ENCODE measurements at places on chromosomes 4 and X.

DNA sequence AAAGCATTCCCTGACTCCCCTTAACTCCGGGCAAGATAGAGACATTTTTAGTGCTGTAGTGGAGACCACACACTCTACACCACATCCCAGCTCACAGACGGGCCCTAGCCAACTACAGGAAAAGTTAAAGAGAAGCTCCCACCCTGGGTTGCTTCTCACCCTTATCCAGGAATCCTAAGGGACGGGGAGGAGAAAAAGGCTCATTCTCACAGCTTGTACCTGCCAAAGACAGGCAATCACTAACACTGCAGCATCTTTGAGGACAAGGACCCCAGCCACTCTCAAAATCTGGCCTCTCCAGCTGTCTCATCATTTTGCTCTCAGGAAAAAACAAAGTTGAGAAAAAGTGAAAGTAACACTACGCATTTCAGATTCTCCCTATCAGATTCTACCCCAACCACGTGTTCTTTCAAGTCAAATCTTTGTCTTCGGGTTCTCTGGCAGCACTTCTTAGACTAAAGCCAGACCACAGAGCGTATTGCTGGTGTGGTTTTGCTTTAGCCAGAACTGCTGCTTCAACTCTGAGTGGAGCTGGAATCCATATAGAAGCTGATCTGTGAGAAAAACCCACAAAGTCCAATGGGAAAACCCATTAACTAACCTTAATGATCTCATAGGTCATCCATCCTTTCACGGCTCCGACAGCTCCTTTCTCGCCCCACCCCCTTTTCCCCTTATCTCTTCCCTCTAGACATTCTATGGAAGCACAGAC, 605.9 kb upstream of the DIPK2B start:
- peak; percentile 38 for DNase-seq

DNA sequence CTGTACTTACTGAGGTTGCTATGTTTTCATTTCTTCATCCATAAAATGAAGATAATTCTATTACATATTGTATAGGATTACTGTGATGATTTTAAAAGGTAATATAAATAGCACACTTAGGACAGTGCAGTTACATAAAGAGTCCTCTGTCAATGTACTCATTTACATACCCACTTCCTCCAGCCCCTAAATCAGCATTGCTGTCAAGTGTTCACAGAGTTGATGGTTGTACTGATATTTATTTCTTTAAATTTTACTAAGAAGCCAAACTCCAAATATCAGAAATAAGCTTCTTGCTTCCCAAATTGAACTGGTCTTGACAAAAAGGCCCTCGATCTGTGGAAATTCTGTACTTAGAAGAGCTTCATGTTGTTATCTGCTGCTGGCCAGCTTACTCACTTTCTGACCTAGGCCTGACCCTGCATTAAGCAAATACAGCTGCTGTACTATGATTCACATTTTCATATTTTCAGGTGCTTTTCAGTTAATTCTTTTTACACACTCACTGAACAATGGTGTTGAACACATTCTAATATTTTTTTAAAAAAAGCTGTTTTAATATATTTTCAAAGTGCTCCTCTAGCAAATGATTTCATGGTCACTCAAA, 259.6 kb downstream of the UNC5C start:
- DNase-seq = no peak

DNA sequence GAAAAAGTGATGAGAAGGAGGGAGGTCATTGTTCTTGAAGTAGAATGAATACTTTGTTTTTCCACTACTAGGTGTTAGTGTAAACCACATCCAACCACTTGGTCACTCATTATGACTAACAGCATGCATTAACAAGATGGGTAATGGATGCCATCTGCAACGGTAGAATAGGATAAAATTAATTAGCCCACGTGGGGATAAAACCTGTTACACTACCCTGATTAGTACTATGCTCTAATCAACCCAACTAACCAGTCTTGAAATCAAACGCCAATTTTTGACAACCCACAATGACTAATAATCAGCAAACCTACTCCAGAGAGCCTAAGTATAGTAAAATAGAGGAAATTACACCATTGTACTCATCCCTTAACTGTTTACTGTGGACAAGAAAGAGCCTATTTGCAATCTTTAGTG, 93.4 kb upstream of the MCF2 start:
- no peak for DNase-seq

DNA sequence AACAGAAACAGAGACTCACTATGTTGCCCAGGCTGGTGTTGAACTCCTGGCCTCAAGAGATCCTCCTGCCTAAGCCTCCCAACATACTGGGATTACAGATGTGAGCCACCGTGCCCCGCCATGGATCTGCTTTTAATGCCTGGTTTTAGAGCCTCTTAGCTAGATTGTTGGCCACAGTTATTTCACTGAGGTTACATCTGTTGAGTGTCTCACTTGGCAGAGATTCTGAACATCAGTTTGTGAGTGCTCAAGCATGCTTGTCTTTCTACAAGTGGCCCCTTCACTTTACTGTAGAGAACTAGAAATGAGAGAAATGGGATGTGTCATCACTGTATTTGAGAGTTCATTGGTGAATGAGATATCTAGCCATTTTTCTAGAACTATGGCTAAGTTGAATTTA, 218.5 kb downstream of the APBB2 start:
- no peak for DNase-seq

GRCh38 chr4:17647927-17648326, 33.5 kb downstream of the MED28 start:
- DNase-seq = no peak

- DNase-seq = no peak
Measured at GRCh38 chrX:119757979-119758730, at the start of gene SOWAHD. TSS of gene SOWAHD (plus strand) at chrX:119758588. CDS start at chrX:119758668, 80 bp downstream.

DNA sequence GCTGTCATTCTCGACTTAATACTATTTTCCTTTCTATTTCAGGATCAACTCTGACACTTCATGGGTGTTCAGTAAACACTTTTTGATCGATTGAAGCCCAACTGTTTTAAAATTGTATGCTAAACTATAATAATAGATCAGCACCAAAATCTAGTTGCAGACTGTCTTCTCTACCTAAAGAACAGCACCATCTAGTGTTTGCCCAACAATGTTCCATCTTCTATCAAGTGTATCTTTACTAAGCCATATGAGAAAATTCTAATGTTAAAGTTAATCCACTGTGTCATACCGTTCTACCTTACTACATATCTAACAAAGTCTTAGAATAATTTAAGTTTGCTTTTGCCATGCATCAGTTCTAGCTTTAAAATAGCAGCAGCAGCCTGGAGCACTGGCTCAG, 113.0 kb upstream of the PRDX4 start:
- DNase-seq = no peak

DNA sequence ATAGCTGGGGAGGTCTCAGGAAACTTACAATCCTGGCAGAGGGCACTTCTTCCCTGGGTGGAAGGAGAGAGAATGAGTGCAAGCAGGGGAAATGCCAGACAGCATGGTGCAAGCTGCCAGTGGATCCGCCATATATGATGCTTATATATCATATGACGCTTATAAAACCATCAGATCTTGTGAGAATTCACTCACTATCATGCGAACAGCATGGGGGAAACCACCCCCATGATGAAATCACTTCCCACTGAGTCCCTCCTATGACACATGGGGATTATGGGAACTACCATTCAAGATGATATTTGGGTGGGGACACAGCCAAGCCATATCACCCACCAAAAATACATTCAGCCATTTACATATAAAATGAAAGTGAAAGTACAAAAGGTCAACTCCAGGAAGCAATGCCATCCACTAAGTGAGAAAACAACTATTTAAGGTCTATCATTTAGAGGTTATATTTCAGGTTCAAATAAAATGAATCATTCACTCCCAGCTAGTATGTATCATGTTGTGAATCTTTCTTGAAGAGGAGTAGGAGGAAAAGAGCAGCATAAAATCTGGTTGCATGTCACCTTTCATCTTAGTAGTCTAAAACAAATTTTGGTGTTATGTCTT, 20.3 kb upstream of the DYNLT3 start:
- no peak for DNase-seq

DNA sequence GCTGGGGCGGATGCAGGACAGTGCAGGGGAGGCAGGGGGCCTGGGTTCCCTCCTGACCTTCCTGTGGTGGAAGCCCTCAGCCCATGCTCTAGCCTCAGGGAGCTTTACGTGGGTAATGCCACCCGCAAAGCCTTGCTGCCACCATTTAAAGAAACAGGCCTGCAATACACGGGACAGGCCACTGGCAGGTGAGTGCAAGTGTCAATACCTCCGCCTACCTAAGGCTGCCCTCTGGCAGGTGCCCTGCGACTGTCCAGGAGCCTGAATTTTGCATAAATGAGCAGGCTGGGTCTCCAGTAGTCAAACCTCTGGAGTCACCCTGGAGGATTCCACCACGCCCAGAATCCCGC, 5.9 kb downstream of the CRMP1 start:
- no peak for DNase-seq

DNA sequence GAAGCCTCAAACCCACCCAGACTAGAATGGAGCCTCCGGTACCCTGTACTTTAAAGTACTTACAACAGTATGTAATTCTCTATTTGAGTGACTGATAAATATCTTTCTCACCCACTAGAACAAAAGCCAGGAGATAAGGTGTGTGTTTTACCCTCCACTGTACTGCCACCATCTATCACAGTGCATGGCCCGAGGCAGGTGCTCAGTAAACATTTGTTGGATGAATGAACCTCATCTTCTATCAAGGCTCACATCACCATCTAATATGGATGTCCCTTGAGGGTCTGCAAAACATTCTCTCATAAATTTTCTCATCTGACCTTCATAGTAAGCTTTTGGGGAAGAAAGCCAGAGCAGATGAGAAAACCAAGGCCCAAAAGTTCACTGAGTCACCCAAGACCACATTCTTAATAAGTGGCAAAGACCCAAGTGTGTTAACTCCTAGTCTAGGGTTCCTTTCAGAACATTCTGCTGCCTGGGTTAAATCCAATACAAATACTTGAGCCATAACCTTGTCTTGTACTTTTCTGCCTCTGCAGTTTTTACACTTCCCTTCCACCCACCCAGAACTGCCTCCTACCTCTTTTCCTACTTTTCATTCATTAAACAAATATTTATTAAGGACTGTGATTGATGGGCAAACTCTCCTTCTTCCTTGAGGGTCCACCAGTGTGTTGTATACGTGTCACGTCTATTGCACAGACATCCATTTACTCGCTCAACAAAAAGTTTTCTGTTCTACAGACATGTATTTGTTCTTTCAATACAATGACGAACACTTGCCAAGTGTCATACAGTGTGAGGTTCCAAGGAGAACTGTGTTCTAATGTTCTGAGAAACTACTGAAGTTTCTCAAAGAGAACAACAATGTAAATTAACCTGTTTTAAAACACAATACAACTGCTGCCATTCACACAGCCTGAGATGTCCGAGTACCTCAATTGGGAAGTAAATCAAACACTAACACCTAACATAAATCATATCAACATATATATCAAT, 35.7 kb downstream of the APBB2 start:
- no peak for DNase-seq

GRCh38 chr4:173929921-173930320, 353.5 kb downstream of the FBXO8 start:
- no peak for DNase-seq

GRCh38 chr4:150253965-150254630, 175.9 kb downstream of the DCLK2 start:
- no peak for DNase-seq

- no peak for DNase-seq
Measured at GRCh38 chr4:126727461-126727860, 905.3 kb upstream of the INTU start.

DNA sequence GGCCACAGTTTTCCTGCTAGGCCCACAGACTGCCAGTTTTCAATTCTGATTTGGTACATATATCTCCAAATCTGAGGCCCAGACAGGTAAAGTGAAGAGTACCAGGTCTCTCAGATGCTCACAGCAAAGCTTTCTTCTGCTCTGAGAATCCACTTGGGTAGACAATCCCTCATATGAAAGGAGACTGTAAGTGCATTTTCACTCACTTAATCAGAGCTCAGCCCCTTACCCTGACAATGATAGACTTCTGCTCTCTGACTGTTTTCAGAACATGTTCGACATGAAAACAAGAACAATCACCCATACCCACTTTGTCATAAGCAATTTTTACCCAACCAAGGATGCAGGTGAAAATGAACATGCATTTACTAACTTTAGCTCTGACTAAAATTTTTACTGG, 7.1 kb downstream of the GPRIN3 start:
- no peak for DNase-seq

DNA sequence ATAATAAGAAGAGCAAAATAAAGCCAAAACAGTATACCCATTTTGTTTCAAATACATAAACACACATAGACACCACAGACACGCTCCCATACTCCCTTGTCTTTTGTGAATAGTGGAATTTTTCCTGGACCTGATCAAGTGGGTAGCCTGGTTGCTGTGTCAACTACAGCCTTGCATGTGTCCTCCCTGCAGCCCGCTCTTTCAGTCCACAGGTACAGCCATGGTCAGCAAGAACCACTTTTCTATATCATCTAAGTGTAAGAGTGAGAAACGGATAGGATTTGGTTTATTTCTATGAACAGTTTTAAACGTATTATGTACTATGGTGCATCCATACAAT, 9.8 kb downstream of the PWWP3B start:
- DNase-seq = no peak

DNA sequence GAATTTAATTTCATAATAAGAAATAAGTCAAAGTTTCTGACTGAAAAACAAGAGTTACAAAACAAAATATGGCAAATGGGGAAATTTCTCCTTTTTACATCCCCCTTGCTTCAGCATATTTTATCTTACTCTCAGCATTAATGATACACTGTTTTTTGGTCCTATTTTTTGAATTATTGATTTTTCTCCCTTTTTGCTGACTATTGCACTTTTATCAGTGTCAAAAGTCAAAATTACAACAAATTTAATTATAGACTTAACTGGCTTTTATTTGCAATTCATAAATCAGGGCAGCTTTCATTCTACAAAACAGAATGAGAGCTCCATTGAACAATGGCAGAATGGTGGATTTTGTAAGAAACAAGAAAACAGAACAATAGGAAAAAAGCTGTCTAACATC, 901.9 kb downstream of the FAT4 start:
- no peak for DNase-seq

- no peak for DNase-seq
Measured at GRCh38 chr4:138010639-138011038, 231.5 kb downstream of the SLC7A11 start.

GRCh38 chr4:123913598-123913997, 517.0 kb downstream of the SPRY1 start:
- DNase-seq = no peak

GRCh38 chr4:70768301-70768948, 46.7 kb downstream of the RUFY3 start:
- DNase-seq = no peak

- DNase-seq = no peak
Measured at GRCh38 chrX:12825801-12826200, 34.6 kb downstream of the PRPS2 start.

DNA sequence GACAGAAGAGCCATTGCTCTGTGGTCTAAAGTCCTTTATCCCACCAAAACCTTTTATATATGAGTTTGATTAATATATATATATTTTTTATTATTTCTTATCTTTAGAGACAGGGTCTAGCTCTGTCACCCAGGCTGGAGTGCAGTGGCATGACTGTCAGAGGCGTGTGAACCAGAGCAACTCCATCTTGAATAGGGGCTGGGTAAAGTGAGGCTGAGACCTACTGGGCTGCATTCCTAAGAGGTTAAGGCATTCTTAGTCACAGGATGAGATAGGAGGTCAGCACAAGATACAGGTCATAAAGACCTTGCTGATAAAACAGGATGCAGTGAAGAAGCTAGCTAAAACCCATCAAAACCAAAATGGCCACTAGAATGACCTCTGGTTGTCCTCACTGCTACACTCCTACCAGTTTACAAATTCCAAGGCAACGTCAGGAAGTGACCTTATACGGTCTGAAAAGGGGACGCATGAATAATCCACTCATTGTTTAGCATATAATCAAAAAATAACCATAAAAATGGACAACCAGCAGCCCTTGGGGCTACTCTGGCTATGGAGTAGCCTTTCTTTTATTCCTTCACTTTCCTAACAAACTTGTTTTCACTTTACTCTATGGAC, 10.5 kb downstream of the TBCK start:
- DNase-seq = no peak

Measured in stimulated activated CD8-positive, alpha-beta memory T cell treated with anti-CD3 and anti-CD28 coated beads, Interleukin-7, amount 100 ng/mL, for 48 hours (primary cell).